Pancreas (tissue), 10 donors: ENCODE measurements at places on chromosomes 7 and 10. TPM values are rescaled to one million over a fixed set of nuclear protein-coding genes. Genes with fewer than 3 reads are reported as not detected.

GRCh38 chr7:6501586-6502564 lies 49.4 kb downstream of the GRID2IP start:
- DNase-seq = no peak

- DNase-seq = no peak
These were observed 30.8 kb downstream of the SCD start for GRCh38 chr10:100377830-100378229.

DNA sequence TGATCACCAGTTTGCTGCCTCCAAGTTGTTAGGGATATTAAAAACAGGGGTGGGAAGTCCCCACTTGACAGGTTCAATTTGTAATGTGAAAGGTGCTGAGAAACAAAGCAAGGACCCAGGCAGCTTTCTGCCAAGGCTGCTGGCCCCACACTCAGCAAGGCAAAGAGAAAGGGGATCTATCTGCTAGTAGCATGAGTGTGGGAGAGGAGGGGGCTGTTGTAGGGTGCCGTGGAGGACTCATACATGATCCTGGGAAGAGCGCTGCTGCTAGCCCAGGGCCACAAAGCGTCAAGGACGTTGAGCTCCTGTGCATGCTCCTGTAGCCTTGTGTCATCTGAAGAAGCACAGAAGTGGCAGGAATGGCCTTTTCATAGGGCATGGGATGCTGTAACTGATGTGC lies 96.5 kb upstream of the INSYN2A start:
- DNase-seq = no peak

- DNase-seq = no peak
These were observed 52.1 kb upstream of the NME8 start for GRCh38 chr7:37796138-37796775.

GRCh38 chr10:43160046-43160920 lies 22.0 kb downstream of the CSGALNACT2 start:
- no peak for DNase-seq

GRCh38 chr7:22660293-22660692 lies 66.7 kb upstream of the IL6 start:
- no peak for DNase-seq

- no peak for DNase-seq
These were observed 169.9 kb downstream of the SNX10 start for GRCh38 chr7:26461518-26461917.

DNA sequence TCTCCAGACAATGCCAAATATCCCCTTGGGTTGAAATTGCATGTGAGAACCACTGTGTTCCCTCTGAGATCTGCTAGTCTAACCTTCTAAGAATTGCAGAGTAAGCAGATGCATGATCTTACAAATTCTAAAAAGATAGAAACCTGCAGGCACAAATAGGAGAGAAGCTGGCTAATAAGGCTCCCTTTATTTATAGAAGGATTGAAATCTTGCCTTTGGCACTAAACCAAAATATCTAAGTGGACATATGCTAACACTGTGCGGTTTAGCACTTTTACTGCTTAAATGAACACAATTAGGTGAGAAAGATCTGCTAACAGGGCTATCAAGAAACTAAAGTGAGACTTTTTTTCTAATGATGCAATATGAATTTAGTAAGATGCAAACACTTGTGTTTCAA lies 225.5 kb downstream of the DOCK4 start:
- no peak for DNase-seq

The EIF5AL1 gene
- 0.09 TPM for total RNA-seq

GRCh38 chr10:28054228-28054860 lies 55.5 kb upstream of the ODAD2 start:
- no peak for DNase-seq

GRCh38 chr10:78288663-78289062 lies 255.0 kb downstream of the RPS24 start:
- no peak for DNase-seq

The NKX2-3 gene
- total RNA-seq = 1.7 TPM

GRCh38 chr7:1046722-1047679 lies 2.7 kb downstream of the GPR146 start:
- no peak for DNase-seq

The GDF10 gene
- total RNA-seq = 5.5 TPM

DNA sequence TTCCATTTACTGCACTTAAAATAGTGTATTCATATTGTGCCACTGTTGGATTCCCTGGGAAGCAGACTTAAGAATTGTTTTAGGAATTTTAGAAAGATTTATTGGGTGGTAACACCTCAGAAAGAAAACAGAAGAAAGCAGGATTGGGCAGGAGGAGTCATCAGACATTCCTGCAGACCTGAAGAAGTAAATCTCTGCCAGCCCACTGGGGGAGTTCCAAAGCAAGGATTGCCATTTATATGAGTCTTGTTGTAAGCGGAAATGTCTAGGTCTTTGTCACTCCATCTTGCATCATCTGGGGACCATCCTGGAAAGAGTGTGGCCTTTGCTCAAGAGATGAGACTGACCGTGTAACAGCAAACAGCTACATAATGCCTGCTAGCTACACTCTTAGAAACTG lies 947.6 kb upstream of the POT1 start:
- no peak for DNase-seq

The MCM10 gene
- 0.28 TPM for total RNA-seq

DNA sequence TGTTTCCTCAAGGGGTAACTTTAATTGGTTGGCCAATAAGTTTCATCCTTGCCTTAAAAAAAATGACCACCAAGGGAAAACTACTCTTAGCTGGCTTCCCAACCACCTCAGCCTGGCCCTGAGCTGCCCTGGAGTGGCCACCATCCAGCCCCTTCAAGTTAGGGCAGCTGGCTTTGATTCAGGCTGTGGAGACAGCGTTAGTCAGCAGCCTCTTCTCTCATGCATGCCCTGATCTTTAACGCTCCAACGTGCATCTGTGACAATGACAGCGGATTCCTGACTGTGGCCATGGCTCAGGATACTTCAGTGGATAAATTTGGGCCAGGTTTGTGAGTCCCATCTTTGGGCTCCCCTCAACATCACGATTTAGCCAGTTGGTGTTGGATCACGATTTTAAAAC lies 111.6 kb downstream of the RBM20 start:
- no peak for DNase-seq

- no peak for DNase-seq
These were observed 89.8 kb downstream of the TMEM130 start for GRCh38 chr7:98779800-98780587.

DNA sequence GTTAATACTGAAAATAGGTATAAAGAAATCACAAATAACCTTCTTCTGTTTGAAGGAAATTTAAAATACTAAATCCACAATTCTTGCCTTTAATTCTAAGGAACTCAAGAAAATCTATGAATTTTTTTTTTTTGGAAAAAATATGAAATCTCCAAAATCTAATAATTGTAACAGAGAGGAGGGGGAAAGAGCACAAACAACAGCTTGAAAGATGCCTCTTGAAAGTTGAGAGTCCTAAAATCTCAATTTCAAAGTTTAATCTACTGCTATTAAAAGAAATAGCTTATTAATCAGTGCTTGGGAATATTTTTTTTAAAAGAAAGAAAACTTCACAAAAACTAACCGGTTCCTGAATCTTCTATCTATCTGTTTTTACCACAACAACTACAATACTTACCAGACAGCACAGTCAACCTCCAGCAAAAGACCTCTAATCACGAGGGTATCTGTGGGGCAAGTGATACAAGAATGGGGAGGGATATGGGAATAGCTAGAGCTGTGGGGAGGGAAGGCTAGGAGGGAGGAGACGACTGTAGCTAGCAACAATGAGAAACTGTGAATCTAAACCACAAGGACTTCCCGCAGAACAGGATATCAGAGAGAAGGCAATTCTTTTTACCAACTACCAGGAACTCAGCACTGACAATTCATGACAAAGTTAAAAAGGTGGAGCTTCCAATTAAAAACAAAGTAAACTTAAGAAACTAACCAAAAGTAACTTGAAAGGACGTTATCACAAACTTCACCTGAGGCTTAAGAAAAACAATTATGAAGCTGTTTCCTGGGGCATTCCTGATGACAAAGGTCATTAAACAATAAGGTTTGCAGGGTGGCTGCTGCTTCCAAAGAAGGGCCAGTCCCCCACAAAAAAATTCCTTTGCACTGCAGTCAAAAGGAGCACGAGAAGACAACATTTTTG lies at the start of gene USP54:
Gene USP54 (minus strand): TSS at position 462 of the 919 bp plus-strand sequence. CDS start 15,684 bp downstream, outside the sequence.
- DNase-seq = no peak

The NEBL gene
- 18.7 TPM for total RNA-seq

GRCh38 chr7:155356323-155357105 lies 58.8 kb downstream of the INSIG1 start:
- DNase-seq = no peak

GRCh38 chr10:19993714-19994315 lies 177.6 kb downstream of the PLXDC2 start:
- no peak for DNase-seq

DNA sequence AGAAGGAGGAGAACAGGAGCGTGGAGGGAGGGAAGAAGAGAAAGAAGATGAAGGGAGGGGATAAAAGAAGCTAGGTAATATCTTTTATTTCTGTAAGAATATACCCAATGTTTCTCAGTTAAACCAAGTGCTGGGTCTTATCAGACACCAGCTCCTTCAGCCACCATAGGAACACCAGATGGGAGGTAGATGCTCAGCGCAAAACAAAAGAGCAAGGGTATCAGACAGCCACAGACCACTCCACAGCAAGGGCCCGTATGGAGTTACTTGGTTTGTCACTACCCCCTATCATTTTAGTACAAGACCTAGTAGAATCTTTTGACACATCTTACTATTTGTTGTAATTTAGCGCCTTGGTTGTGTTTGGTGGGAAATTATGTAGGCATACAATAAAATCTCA lies 65.9 kb upstream of the FAM133B start:
- DNase-seq = no peak

DNA sequence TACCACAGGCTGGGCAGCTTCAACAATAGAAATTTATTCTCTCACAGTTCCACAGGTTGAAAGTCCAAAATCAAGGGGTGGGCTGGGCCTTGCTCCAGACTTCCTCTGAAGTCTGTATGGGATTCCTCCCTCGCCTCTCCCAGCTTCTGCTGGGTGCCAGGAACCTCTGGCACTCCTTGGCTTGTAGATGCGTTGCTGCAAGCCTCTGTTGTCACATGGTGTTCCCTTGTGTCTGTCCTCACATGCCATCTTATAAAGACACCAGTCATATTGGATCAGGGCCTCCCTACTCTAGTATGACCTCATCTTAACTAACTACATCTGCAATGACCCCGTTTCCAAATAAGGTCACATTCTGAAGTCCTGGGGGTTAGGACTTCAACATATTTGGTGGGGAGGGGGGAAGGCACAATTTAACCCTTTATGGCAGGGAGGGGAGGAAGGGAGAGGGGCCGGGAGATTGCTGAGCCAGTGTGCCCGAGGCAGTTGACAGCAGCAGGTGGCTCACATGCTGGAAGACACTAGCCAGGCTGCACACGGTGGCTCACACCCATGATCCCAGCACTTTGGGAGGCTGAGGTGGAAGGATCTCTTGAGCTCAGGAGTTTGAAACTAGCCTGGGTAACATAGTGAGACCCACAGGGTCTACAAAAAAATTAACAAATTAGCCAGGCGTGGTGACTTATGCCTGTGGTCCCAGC lies 18.8 kb downstream of the ZNF282 start:
- no peak for DNase-seq

- no peak for DNase-seq
These were observed 136.2 kb upstream of the INSYN2A start for GRCh38 chr10:127332631-127333030.

DNA sequence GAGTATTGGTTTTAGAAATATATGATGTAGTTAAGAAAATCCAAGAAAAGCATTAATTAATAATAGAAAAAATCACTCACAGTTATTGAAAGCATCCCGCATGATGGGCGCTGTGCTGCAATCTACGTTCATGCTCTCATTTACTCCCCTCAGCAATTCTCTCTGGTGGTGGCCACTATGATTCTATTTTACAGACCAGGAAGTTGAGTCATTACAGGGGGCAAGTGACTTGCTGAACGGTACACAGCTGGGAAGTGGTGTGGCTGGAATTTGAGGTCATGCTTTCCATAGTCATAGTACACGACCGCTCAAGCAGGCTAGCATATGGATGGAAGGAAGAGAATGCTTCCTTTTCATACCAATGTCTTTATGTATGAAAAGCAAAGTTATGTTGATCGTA lies 117.4 kb downstream of the TES start:
- DNase-seq = no peak

DNA sequence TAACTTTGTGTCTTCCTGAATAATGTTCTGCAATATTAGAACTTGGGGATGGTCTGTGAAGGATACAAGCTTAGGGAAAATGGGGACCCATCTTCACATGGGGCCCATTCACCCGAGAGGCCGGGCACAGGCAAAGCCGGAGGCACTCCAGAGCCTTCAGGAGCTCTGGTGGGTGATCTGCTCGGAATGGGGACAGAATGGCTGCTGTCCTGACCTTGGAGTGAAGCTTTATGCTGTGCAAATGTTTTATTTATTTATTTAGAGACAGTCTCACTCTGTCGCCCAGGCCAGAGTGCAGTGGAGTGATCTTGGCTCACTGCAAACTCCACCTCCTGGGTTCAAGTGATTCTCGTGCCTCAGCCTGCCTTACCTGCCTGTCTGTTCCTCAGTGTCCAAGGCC lies 55.4 kb downstream of the DYNC2I1 start:
- DNase-seq = no peak

GRCh38 chr10:122307669-122308416 lies 36.7 kb downstream of the BTBD16 start:
- DNase-seq = no peak

DNA sequence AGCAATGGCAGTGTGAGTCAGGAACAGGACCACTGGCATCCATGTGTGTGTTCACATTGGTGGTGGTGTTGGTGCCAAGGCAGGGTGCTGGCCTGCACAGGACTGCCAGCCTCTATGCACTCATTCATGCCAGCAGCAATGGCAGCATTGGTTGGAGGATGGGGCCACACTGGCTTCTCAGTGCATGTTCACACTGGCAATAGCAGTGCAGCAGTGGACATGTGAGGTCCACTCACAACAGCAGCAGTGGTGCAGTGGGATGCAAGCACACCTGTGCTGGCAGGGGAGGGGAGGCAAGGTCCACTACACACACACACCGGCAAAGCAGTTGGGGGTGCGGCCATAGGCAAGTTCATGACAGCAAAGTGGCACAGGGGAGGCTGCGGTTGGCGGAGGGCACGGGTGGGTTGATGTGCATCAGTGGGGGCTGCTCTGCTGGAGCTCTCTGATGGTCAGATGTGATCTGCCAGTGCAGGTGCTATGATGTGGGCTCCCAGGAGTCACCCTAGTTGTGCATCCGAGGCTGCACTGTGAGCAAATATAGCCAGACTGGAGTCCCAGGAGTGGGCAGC lies 57.8 kb upstream of the TNKS2 start:
- no peak for DNase-seq

DNA sequence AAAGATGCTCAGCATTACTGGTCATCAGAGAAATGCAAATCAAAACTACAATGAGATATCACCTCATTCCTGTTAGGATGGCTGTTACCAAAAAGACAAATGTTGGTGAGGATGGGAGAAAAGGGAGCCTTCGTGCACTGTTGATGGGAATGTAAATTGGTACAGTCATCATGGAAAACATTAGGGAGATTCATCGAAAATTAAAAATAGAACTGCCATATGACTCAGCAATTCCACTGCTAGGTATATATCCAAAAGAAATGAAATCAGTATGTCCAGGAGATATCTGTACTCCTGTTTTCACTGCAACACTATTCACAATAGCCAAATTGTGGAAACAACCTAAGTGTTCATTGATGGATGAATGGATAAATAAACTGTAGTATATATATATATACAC lies 228.1 kb downstream of the ACTR3B start:
- DNase-seq = no peak
